ENCODE measurements at places on chromosomes 16 and 17.

DNA sequence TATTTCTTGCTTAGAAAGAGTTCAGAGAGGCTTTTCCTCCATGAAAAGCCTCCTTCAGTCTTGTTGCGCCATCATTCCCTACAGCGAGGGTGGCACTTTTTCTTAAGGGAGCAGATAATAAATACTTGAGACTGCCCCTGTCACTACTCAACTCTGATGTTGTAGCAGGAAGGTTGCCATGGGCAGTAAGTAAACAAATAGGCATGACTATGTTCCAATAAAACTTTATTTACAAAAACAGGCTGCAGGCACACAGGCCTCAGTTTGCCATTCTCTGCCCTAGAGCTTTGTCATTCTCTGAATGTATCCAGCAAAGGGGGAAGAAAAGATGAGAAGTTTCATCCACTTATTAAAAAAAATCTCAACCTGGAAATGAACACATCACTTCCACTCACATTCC is 60.4 kb downstream of the MYOCD start:
- no peak for DNase-seq

DNA sequence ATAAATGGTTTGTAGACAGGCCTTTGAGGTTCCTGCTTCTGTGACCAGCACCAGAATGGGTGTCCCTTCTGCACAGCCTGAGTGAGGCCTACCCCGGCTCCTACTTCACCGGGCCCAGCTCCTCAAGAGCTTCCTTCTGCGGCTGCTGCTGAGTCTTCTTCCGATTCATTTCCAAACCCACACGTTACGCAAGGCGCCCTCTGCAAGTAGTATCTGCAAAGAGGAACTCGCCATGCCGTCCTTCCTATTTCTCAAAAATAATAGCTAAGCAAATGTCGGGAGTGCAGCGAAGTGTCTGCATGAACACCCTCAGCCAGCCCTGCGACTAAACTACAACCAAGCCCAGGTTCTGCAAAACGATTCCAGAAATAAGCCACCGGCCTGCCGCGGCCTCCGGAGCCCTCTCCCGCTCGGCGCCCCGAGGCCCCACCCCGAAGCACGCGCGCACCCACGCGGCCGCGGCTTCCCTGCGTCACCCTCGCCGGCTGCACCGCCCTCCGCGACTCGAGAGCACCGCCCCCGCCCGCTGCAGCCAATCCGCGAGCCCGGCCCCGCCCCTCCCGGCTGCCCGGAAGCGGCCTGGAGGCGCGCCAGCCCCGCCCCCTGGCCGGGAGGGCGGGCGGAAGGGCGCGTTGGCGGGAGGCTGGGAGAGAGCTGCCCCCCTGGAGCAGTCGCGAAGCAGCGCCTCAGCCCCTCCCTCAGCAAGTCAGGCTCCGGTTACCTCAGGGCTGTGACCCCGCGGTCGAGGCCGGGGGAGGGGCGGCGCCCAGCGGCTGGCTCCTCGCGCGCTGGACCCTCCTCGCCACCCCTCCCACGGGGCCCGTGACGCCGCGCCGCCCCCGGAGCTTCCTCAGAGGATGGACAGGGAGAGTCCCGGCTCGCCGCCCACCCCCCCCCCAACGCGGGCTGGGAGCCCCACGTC is 8.3 kb downstream of the MNT start:
- DNase-seq = peak; percentile 91

GRCh38 chr17:47703191-47703591 is 9.2 kb downstream of the TBKBP1 start:
- no peak for DNase-seq

- DNase-seq = no peak
Observed at GRCh38 chr17:31486351-31487062, 95.0 kb downstream of the RAB11FIP4 start.

GRCh38 chr17:30222721-30223175 is 12.7 kb downstream of the SLC6A4 start:
- no peak for DNase-seq

- DNase-seq = no peak
Observed at GRCh38 chr17:8887834-8888703, 20.6 kb upstream of the PIK3R6 start.

DNA sequence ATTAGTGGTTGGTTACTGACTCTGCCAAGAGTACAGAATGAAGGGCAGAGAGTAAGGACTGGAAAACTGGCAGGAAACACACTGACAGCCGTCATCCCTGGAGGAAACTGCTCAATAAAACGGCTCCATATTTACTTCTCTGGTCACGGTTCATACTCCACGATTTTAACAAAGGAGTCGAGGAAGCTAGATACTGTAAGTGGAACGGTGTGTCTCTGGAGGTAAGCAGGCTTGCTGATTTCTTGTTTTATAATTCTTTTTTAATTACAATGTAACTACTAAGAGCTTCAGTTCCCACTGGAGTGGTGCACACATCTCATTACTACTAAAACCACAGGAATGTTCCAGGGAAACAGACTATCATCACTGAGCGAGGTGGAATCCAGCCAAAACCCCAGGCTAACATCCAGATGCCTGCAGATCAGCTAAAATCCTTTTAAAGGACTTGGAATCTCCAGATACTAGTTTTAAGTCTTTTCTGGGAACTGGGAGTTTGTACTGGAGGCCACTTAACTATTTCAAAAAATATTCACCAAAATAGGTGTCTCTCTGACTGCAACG is 17.8 kb downstream of the SERPINF1 start:
- no peak for DNase-seq

GRCh38 chr17:39069114-39069756 is 82.2 kb downstream of the PLXDC1 start:
- peak; percentile 11 for DNase-seq

GRCh38 chr17:8151641-8152111 is 528 bp downstream of the PER1 start:
- DNase-seq = no peak

DNA sequence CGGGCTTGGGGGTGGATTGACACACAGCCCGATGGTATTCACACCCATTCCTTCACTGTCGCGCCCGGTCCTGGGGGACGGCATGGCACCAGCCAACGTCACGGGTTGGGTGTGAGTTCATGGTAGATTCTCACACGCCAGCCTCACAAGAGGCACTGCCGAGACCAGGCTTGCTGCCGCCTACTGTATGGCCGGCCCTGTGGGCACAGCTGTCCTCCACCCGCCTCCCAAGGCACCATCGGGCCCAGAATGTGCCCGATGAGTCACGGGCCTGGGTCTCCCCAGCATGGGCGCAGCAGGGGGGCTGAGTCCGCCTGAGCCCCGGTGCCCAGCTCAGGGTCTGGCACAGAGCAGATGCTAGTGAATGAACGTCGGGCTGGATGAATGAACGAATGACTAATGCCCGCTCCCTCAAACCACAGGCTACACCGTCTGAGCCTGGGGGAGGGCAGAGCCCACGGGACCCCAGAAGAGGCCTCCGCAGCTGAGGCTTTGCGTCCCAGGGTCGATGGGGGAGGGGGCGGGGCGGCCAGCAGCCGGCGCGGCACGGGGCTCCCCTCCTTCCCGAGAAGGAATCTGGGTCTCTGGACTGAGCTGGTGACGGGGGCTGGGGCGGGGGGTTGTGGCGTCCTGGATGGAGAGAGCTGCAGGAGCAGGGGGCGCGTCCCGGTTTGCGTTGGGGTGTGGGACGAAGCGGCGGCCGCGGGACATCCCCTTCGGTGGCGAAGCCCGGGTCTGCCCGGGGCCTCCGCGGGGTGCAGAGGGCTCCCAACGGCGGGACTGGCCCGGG is 829 bp downstream of the PITPNM3 start:
- no peak for DNase-seq

GRCh38 chr17:78875363-78876093 is 27.5 kb downstream of the CEP295NL start:
- DNase-seq = no peak

DNA sequence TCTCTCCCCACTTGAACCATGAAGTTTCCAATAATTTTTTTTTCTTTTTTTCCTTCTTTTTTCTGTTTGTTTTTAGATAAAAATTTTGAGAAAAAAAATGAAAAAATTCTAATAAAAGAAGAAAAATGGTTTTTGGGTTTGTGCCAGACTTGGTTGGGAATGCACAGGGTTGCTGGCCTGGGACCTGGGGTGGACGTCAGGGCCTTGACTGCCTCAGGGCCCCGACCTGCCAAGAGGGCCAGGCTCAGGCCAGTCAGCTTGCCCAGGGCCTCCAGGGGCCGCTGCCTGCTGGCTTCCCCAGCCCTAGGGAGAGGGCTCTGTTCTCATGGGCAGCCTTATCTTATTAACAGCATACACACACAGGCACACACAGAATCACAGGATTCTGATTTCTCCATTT is 6.5 kb downstream of the TBX6 start:
- no peak for DNase-seq

DNA sequence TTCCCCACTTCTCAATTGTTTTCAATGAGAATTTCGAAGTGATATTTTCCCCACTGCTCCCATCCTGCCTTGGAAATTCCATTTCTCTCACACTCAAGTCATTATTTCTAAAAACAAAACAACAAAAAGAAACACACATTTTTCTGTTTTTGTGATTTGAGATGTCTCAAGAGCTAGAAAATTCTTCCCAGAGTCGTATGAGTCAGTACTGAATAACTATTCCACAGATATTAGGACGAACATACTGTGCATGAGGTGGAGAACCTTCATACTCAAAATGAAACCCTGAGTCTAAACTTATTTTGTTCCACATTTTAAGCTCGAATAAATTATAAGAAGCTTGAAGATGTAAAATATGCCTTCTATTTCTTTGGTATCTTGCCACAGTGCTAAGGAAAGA is 204.6 kb downstream of the SLC39A11 start:
- DNase-seq = no peak

GRCh38 chr17:73166731-73167581 is 2.1 kb downstream of the SSTR2 start:
- no peak for DNase-seq

GRCh38 chr16:78257376-78257728 is 157.9 kb downstream of the WWOX start:
- no peak for DNase-seq

- DNase-seq = no peak
Observed at GRCh38 chr16:15983898-15984297, 34.5 kb downstream of the ABCC1 start.

DNA sequence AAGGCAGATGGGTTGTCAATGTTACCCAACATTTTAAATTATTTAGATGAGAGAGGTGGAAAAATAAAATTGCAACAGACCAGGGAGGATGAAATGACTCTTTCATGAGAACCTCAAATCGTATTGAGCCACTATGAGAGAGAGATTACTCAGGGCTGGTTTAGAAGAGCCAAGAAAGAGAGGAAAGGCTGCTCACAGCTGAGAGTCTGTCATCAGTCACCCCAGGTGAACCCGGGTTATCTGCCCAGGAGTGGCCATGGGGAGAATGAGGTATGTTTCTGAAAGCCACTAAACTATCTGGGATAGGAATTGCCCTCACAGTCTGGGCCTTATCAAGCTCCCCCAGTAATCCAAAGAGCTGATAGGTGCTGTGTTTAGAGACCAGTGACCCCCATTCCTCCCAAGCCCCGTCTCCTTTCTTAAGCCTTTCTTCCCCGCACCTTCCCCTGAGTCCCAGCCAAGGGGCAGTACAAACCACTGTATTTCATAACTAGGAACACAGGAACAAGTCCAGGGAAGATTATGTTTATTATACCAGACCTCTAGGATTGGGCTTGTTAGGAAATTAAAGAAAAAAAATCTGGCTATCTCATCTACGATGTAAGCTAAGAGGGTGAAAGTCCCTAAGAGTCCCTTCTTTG is 158.9 kb upstream of the NOL11 start:
- DNase-seq = no peak

DNA sequence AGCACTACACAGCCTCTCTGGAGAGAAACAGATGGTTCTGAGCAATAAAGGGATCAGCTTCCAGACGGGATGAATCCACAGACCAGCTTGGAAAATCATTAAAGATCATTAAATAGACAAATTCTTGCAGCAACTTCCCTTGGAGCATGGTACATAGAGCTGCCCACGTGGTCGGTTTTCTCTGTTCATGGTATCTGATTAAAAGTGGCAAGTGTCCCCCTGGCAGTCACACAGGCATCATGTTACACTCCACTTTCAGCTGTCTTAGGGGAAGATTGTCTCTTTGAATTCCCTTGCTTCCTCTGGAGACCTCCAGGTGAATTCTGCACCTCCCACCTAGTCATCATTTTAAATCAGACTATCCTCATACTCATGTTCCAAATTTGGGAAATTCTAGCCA is 92.2 kb upstream of the CACNG3 start:
- no peak for DNase-seq

- DNase-seq = no peak
Observed at GRCh38 chr17:9676820-9677310, 31.5 kb downstream of the USP43 start.

GRCh38 chr16:68999114-68999513 is 106.3 kb upstream of the HAS3 start:
- no peak for DNase-seq

- DNase-seq = no peak
Observed at GRCh38 chr16:3317315-3317999, 12.2 kb downstream of the ZNF75A start.

DNA sequence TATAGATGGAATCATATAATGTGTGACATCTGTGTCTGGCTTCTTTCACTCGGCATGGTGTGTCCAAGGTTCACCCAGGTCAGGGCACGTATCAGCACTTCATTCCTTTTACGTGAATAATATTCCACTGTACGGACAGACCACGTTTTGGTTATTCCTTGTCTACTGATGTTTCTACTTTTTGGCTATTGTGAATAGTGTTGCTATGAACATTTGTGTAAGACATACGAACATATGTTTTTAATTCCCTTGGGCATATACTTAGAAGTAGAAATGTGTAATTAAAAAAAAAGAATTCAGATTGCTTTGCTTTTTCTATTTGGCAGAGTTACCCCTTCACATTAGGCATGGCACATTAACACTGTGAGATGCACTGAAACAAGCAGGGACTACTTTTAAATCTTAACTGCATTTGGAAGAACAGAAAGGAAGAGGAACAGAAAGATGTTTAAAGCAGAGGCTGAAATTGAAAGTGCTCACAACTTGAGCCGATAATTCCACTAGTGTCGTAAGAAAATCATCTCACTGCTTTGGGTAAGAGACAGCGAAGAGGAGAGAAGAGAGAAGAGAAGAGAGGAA is 105.3 kb downstream of the VPS53 start:
- DNase-seq = no peak

DNA sequence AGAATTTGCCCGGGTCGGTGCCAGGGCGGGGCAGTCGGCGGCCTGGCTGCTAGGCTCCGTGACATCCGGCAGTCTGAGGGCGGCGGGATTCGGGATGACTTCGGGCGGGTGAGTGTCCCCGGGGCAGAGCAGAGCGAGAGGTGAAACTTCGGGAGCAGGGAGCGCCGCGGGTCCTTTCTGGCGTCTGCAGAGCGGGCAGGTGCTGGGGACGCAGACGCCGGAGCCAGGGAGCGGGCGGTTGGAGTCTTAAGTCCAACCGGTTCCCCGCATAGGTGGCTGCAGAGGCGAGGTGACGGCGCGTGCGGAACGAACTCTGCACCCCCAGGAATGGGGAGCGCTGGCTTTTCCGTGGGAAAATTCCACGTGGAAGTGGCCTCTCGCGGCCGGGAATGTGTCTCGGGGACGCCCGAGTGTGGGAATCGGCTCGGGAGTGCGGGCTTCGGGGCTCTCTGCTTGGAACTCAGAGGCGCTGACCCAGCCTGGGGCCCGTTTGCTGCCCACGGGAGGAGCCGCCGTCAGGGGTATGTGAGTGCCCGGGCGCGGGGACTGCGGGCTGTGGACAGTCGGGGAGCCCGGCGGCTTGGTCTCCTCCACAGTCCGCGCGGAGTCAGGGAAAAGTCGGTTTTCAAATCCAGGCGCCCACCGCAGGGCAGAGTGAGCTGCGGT is at the start of gene B4GALNT2:
B4GALNT2 (plus strand) TSS at position 71 of the 666 bp plus-strand sequence; CDS start at position 95, 24 bp downstream.
- DNase-seq = no peak

Measured in activated CD8-positive, alpha-beta memory T cell treated with anti-CD3 and anti-CD28 coated beads for 1 hour (primary cell).